ENCODE measurements at places on chromosomes 2 and 18. TPM values are rescaled to one million over a fixed set of nuclear protein-coding genes. Genes with fewer than 3 reads are reported as not detected.

Gene LYPD6
- total RNA-seq = 13.7 TPM

Gene LCT
- under 0.01 TPM for total RNA-seq

Gene EFEMP1
- 8,510 TPM for total RNA-seq

Gene SOX11
- total RNA-seq = not detected

Gene KYNU
- not detected for total RNA-seq

Data from dermis lymphatic vessel endothelial cell (primary cell).